Kidney (tissue), 22 donors: ENCODE measurements at places on chromosomes 7 and 10. TPM values are rescaled to one million over a fixed set of nuclear protein-coding genes. Genes with fewer than 3 reads are reported as not detected.

Gene RARRES2
- total RNA-seq = 104 TPM

Gene PLEKHS1
- 0.41 TPM for total RNA-seq

Gene CCL24
- not detected for total RNA-seq

Gene MBLAC1
- total RNA-seq = 2.4 TPM

- H3K4me3 ChIP-seq = no peak overlapping the region
- H3K27ac ChIP-seq = no peak overlapping the region
- DNase-seq = no peak
- no peaks in the 10 kb centered on the region for H3K36me3 ChIP-seq
- no peaks in the 10 kb centered on the region for H3K4me1 ChIP-seq
Observed at GRCh38 chr10:33746836-33747268, 412.4 kb upstream of the NRP1 start.

DNA sequence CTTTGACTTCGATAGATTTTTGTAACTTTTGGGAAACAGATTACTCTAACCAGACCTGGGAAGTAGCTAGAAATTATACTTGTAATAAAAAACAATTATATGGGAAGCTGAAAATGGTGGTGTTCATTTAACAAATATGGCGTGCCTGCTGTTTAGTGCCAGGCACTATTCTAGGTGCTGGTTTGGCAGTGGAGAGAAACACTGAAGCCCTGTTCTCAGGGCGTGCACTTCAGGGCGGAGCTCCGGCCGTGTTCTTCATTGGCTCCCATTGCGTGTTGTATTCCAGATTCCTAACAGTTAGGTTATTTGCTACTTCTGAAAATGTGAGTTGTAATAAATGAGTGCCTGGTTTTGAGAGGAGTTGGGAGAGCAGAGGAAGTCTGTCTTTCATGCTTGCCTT is 38.6 kb downstream of the DNAJB6 start:
- no peak overlapping the region for H3K4me3 ChIP-seq
- H3K27me3 ChIP-seq = no peaks in the 10 kb centered on the region
- DNase-seq = no peak
- H3K27ac ChIP-seq = no peak overlapping the region
- no peaks in the 10 kb centered on the region for H3K4me1 ChIP-seq

GRCh38 chr10:31134311-31134952 is 102.8 kb upstream of the ZNF438 start:
- peak overlapping the region; percentile 21 for H3K4me3 ChIP-seq
- H3K4me1 ChIP-seq = peaks cover 11% of the 10 kb centered on the region
- no peaks in the 10 kb centered on the region for H3K27me3 ChIP-seq
- no peaks in the 10 kb centered on the region for H3K36me3 ChIP-seq

GRCh38 chr7:141785706-141786552 is 4.1 kb upstream of the TAS2R5 start:
- H3K36me3 ChIP-seq = no peaks in the 10 kb centered on the region
- H3K4me3 ChIP-seq = no peak overlapping the region
- DNase-seq = peak; percentile 71
- H3K4me1 ChIP-seq = no peaks in the 10 kb centered on the region

DNA sequence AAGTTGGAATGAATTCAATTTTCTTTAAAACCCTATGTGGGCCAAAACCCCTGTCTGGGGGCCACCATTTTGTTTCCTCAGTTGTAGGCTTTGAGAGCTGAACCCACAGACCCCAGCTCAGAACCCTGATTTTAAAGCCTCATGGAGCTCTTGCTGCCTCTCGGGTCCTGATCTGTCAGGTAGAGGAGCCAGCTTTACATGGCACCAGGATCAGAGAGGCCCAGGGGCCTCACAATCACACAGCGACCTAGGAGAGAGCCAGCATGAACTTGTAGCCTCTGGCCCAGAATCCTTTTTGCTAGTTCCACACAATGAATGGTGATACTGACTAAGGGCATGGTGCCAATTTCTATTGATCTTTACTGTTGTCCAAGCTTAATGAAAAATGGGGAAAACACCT is 84.3 kb upstream of the SORCS3 start:
- no peak overlapping the region for H3K4me3 ChIP-seq
- no peaks in the 10 kb centered on the region for H3K4me1 ChIP-seq
- H3K36me3 ChIP-seq = no peaks in the 10 kb centered on the region
- no peaks in the 10 kb centered on the region for H3K27me3 ChIP-seq

DNA sequence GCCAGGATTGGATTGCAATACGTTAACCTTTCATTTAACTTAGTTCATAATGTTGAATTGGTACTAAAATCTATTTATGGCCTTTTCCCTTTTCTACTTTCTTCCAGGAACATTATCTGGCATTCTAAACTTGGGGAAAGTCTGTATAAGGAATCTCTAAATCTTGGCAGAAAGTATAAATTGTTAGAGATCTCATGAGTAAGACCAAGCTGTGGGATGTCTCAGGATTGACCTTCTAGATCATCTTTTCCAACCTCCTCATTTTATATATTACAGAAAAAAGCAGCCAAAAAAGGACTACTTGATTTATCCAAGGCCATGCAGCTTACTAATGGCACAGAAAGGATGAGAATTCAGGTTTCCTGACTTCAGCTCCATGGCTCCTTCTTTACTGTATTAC is 598.3 kb downstream of the INHBA start:
- no peaks in the 10 kb centered on the region for H3K36me3 ChIP-seq
- peak; percentile 47 for DNase-seq

GRCh38 chr10:6144406-6145165 is 55.8 kb downstream of the RBM17 start:
- DNase-seq = peak; percentile 86
- H3K27me3 ChIP-seq = peaks cover 2% of the 10 kb centered on the region
- peak overlapping the region; percentile 53 for H3K27ac ChIP-seq
- no peaks in the 10 kb centered on the region for H3K36me3 ChIP-seq
- no peaks in the 10 kb centered on the region for H3K4me1 ChIP-seq

- peaks cover 11% of the 10 kb centered on the region for H3K27me3 ChIP-seq
- no peak overlapping the region for H3K27ac ChIP-seq
- peak; percentile 53 for DNase-seq
- no peaks in the 10 kb centered on the region for H3K4me1 ChIP-seq
- no peaks in the 10 kb centered on the region for H3K36me3 ChIP-seq
- H3K4me3 ChIP-seq = peak overlapping the region; percentile 29
Observed at GRCh38 chr7:115477193-115477651, 553.3 kb downstream of the TFEC start.

DNA sequence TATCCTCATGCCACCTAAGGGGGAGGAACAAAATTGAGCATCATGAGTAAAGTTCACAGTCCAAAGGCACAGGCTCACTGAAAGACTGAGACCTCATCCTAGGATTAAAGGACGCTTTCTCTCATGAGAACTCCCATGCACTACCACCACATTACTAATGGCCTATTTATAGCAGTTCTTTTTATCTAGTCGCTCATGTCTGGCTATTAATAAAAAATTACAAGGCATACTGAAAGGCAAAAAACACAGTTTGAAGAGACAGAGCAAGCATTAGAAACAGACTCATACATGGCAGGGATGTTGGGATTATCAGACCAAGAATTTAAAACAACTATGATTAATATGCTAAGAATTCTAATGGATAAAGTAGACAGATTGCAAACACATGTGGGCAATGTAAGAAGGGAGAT is 46.0 kb upstream of the CDK13 start:
- H3K27me3 ChIP-seq = no peaks in the 10 kb centered on the region
- DNase-seq = no peak
- no peaks in the 10 kb centered on the region for H3K4me1 ChIP-seq
- H3K36me3 ChIP-seq = no peaks in the 10 kb centered on the region

GRCh38 chr10:107790271-107790670 is 625.8 kb upstream of the SORCS1 start:
- H3K27ac ChIP-seq = no peak overlapping the region
- no peak overlapping the region for H3K4me3 ChIP-seq
- no peak for DNase-seq
- H3K36me3 ChIP-seq = no peaks in the 10 kb centered on the region

- H3K4me3 ChIP-seq = no peak overlapping the region
- no peaks in the 10 kb centered on the region for H3K27me3 ChIP-seq
- no peaks in the 10 kb centered on the region for H3K4me1 ChIP-seq
- no peaks in the 10 kb centered on the region for H3K36me3 ChIP-seq
Observed at GRCh38 chr7:27889800-27890199, 149.8 kb downstream of the TAX1BP1 start.

GRCh38 chr7:105084581-105084980 is 70.6 kb downstream of the KMT2E start:
- no peak overlapping the region for H3K4me3 ChIP-seq
- peaks cover 7% of the 10 kb centered on the region for H3K36me3 ChIP-seq
- no peak overlapping the region for H3K27ac ChIP-seq
- no peak for DNase-seq

DNA sequence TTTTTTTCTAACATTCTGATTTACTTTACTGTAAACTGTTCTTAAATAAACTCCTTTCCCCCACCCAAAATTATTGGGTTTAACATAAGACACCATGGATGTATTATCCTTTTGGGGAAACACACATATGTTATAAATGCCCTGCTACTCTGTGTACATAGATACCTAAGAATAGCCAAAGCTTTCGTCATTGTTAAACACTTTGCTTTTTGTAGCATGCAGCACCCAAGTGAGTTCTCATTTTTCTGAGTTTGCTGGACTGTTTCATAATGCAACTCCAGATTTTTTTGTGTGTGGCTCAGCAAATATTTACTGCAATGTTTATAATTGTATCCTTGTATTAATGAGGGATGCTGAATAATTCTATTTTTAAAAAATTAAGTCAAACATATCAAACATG is 86.9 kb downstream of the VTI1A start:
- no peak overlapping the region for H3K27ac ChIP-seq
- peaks cover 3% of the 10 kb centered on the region for H3K4me1 ChIP-seq
- no peak for DNase-seq

GRCh38 chr10:3527869-3528268 is 257.1 kb downstream of the KLF6 start:
- no peaks in the 10 kb centered on the region for H3K36me3 ChIP-seq
- DNase-seq = no peak
- H3K27ac ChIP-seq = no peak overlapping the region
- H3K27me3 ChIP-seq = no peaks in the 10 kb centered on the region

GRCh38 chr10:1424648-1425047 is 312.7 kb downstream of the ADARB2 start:
- DNase-seq = no peak
- H3K4me1 ChIP-seq = no peaks in the 10 kb centered on the region
- H3K27me3 ChIP-seq = peaks cover 3% of the 10 kb centered on the region
- H3K27ac ChIP-seq = no peak overlapping the region
- no peaks in the 10 kb centered on the region for H3K36me3 ChIP-seq
- no peak overlapping the region for H3K4me3 ChIP-seq

DNA sequence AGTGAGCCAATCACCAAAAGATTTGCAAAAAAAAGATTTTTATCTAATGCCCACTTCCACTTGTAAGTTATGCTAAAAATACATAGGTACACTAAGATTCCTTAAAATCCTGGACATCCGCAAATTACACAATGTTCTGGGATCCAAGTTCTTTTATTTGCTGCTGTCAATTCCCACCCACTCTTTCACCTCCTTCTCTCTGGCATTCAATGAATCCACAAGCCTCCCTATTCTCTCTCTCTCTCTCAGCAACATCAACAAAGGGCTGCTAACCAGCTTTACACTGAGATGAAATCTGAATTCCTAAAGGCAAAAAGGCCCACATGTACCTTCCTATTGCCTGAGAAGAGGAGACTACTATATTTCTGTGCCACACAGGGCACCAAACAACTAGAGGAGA is 99.9 kb downstream of the ARMH3 start:
- no peaks in the 10 kb centered on the region for H3K4me1 ChIP-seq
- H3K27me3 ChIP-seq = no peaks in the 10 kb centered on the region
- H3K36me3 ChIP-seq = no peaks in the 10 kb centered on the region
- no peak overlapping the region for H3K4me3 ChIP-seq
- DNase-seq = no peak
- H3K27ac ChIP-seq = no peak overlapping the region
